ENCODE measurements at places on chromosomes 12 and 14.

DNA sequence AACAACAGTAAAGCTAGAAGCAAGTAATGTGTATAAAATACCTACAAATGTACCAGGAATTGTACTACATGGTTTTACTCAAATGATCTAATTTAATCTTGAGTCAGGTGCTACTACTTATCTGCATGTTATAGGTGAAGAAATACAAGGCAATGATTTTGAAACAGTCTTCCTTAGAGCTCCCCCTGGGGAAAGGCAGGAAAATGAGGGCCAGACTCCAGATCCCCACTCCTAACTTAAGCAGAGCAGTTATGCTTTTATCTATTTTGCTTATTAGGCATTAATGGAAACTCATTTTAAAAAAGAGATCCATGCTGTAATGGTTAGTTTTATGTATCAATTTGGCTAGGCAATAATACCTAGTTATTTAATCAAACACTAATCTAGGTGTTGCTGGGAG, 109.3 kb upstream of the CPSF6 start:
- no peak for DNase-seq

- no peak for DNase-seq
These were observed 54.3 kb upstream of the PYGL start for GRCh38 chr14:50998612-50999011.

GRCh38 chr12:24047326-24047725, 97.9 kb upstream of the SOX5 start:
- DNase-seq, result no peak

GRCh38 chr12:82504409-82504808, 146.1 kb downstream of the METTL25 start:
- no peak for DNase-seq

DNA sequence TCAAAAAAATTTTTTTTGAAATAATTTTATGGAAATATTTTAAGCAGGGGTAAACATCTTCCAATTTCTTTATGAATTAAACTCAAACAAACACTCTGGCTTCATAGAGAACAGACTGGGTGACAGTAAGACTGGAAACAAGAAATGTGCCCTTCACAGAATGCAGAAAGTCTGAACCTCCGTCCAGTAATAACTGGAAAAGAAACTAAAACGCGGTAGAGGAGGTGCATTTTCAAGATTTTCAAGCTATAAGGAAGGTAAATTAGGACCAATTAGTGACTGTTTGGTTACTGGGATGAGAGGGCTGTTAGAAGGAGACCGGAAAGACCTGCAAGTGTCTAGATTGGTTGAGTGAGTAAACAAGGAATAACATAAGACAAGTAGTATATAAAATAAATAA, 245.7 kb downstream of the CEP128 start:
- DNase-seq, result no peak

GRCh38 chr12:109110988-109111495, 5.3 kb upstream of the ACACB start:
- DNase-seq, result peak; percentile 96

GRCh38 chr12:543114-543451, 83.3 kb downstream of the B4GALNT3 start:
- DNase-seq, result no peak

DNA sequence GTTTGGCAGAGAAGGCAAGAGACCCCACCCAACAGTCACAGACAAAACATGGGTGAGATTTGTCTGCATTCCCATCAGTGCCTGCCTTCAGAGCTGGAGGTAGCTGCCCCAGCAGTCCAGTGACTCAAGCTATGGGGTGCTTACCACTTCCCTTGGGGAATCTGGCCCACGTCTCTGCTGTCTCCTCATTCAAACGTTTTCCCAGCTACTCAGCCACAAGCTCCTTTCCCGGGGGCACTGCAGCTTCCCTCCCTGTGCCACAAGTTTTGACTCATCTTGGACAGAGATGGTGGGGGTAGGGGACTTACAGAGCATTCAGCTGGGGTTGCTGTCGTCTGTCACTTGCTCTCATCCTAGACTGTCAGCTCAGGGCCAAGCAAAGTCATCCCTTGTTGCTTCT, 66.6 kb downstream of the FBXL14 start:
- peak; percentile 58 for DNase-seq

- no peak for DNase-seq
These were observed 148.8 kb upstream of the OTX2 start for GRCh38 chr14:56959121-56959520.

DNA sequence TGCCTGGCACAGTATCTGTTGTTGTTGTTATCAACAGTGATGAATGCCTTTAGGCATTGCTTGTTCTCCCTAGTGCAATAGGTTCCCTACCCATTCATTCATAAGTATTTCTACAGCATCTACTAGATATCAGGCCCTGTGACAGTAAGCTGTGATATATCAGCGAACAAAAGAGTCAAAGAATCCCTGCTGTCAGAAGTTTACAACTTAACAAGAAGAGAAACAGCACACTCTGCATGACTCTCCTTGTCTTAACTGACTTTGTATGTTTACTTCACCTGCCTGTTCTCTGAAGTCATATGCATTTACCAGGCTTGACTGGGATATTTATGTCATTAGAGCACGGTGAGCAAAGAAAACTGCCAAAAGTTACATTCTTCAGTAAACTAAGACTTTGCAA, 452.2 kb upstream of the RPL10L start:
- no peak for DNase-seq

DNA sequence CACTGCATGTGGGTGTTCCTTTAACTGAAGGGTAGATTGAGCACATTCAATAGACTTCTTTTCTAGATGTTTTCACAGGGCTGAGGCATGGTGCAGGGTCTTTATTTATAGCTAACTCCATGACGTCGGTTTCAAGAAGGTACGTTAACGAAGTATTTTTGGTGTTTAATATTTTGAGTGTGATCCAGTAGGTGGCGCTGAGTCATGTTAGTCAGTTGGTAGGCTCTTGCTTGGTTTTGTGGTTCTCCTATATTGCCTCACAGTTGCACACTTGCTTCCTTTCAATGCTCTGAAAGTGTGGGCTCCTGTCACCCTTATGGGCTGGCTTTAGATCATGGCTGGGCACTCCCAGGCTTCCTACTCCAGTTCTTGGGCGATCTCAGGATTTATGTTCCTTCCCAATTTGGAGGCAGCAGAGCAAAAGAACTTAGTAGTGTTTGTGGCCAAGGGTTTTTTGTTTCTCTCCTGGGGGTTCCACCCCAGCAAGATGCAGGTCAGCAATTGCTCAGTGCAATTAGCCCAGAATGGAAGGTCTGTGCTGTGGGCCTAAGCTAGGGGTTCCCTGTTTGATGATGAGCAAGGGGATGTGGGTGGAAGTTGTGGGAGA, 471.6 kb upstream of the FOXG1 start:
- DNase-seq, result no peak

- DNase-seq, result no peak
These were observed 186.8 kb downstream of the TTC7B start for GRCh38 chr14:90629471-90629870.

DNA sequence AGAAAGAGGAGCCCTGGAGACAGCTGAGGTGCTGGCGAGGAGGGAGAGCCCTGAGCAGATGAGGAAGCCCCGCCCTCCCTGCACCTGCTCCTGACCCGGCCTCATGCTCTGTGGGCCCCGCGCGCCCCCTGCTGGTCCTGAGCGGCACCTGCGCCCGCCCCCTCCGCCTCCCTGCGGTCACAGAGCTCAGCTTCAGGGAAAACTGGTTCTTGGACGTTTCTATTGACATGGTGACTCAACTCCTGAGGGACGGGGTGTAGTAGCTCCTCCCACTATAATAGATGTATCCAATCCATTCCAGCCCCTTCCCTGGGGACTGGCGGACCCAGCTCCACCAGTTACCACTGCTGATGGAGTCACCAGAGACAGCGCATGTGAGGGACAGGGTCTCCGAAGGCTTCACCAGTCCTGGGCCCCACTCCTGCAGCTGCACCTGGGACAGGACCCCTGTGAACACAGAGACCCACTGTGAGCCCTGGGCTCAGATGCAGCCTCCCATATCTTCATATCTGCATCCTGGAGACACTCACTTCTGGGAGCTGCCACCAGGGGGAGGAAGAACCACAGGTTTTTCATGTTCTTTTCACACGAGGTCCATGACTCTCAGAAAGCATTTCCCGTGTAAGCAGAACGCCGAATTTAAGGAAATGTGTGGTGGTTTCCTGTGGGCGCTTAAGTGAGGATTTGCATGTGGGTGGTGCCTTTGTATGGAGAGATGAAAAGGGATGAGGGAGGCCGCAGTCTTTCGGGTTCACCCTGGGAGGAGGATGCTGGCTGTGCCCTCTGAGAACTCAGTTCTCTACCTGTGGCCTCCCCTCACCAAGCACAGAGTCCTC, 1346.4 kb downstream of the TMEM121 start:
- no peak for DNase-seq

- no peak for DNase-seq
These were observed 5.6 kb downstream of the IPO4 start for GRCh38 chr14:24183014-24183481.

GRCh38 chr12:271161-271560, 8.5 kb upstream of the SLC6A13 start:
- no peak for DNase-seq

GRCh38 chr12:122834104-122834920, 945 bp upstream of the HIP1R start:
- DNase-seq, result peak; percentile 59

DNA sequence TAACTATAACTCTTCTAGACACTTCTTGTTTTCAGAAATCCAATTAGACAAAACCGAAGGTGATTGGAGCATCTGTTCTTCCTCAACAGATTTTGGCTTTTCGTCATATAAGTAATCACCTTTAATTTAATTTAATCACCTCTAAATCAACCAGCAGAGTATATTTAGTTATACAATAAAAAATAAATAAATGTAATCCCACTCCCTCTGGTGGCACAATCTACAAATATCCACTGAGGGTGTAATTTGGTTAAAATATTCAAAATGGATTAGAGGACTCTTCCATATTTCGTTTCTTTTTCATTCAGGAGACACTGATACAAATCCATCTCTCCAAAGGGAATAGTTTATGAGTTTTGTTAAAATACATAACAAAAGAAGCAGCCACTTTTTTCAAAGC, 18.3 kb upstream of the SLC35F4 start:
- DNase-seq, result no peak

GRCh38 chr14:28830115-28830534, 63.5 kb downstream of the FOXG1 start:
- DNase-seq, result no peak

DNA sequence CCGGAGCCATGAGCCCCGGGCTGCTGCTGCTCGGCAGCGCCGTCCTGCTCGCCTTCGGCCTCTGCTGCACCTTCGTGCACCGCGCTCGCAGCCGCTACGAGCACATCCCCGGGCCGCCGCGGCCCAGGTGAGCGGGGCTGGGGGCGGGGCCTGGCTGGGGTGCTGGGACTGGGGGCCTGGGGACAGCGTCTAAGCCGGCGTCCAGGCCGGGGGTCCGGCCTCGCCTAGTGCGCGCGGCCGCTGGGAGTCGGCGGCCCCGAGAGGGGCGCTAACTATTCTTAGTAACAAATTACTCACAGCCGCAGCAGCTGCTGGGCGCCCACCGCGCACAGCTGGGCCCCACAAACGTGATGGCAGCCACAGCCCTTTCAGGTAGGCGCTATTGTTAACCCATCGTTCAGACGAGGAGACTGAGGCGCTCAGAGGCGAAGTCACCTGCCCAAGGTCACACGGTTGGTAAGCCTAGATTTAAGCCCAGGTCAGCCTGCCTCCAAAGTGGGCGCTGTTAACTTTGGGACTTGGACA, 374 bp downstream of the CYP46A1 start:
- DNase-seq, result no peak

- no peak for DNase-seq
These were observed 379.8 kb downstream of the VRK1 start for GRCh38 chr14:97177016-97177415.

GRCh38 chr12:26246483-26247164, 51.3 kb downstream of the SSPN start:
- DNase-seq, result no peak

GRCh38 chr12:128318946-128319345, 52.0 kb downstream of the TMEM132C start:
- no peak for DNase-seq

DNA sequence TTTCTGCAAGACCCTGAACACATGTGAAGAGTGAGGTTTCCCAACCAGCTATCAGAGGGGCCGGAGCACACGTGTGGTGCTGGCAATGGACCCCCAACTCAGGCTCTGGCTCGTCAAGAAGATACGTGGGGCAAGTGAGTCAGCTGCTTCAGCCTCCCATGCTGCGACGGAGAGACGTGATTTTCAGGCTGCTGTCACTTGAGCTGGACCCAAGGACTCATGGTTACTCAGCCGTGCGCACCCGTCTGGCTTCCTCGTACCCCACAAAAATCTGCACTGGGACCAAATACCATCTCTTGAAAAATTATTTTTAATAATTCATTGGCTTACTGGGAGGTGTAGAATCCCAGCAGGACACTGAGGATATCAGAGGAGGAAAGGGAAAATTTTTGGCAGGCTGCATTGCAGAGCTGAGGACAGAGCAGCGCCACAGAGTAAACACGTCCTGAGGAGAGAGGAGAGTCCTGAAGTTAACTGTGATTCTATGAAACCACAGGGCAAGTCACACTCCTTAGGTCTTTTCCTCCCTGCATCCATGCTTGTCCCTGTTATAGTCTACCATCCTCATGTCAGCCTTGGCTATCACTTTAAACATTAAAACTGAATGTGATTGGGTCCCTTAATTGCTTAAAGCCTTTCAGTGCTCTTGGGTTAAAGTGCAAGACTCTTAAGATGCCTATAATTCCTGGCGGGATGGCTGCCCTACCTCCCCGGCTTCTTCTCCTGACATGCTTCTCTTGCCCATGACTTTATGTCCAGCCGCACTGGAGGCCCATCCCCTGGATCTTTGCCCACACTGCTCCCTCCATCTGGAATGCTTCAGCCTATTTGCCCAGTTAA, 95.3 kb upstream of the SLC35F4 start:
- DNase-seq, result no peak

GRCh38 chr12:58435647-58436046, 484.7 kb downstream of the LRIG3 start:
- DNase-seq, result no peak

DNA sequence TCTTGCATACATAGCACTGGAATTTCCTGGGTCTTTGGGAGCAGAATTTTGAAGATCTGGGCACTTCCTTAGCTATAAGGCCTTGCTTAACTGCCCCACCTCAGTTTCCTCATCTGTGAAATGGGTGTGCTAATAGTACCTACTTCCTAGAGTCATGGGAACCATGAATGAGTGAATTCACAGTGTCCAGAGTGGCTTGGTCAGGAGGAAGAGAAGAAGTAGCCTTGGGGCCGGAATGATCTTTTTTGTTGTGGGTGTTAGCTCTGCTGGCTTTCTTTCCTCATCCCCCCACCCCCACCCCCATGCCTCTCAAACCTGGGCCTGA, 2.4 kb downstream of the SH2B3 start:
- DNase-seq, result no peak

DNA sequence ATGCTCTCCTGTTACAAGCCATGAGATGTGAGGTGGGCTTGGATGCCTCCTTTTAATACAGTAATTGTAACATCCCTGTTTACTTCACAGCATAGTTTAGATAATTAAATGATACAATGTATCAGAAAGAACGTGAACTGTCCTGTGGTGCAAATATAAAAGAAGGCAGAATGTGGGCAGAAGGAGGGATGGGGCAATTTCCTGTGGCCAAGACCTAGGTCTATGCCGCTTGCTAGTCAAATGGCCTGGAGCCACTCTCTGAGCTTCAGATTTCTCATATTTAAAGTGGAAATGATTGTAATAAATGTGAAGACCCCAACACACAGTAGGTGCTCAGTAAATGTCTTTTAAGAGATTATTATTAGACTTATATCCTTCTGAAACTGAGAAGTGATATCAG, 24.0 kb upstream of the EVL start:
- DNase-seq, result no peak

All from AG20443 (cell line).